ENCODE measurements at places on chromosomes 6 and 20.
A peak's percentile ranks its signal among the peaks of the same experiment; 100 is the strongest.

DNA sequence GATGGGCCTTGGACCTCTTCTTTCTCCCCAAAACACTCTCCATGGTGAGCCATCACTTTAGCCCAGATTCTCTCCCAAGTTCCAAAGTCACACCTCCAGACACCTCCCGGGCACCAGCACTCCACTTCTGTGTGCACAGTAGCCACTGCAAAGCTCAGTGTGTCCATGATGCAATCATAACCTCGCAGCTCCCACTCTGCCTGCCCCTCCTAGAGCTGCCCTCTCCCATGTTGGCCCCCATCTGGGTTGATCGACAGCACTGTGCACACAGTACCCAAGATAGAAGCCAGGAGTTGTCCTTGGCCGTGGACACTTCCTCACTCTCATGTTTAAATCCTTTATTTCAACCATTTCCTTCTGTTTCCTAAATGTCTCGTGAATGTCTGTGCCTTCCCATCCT, 293.3 kb downstream of the PACRG start:
- DNase-seq, result no peak

GRCh38 chr6:163940705-163941623, 526.4 kb downstream of the QKI start:
- no peak for DNase-seq

- no peak for DNase-seq
Measured at GRCh38 chr6:6452002-6452401, 131.5 kb upstream of the F13A1 start.

DNA sequence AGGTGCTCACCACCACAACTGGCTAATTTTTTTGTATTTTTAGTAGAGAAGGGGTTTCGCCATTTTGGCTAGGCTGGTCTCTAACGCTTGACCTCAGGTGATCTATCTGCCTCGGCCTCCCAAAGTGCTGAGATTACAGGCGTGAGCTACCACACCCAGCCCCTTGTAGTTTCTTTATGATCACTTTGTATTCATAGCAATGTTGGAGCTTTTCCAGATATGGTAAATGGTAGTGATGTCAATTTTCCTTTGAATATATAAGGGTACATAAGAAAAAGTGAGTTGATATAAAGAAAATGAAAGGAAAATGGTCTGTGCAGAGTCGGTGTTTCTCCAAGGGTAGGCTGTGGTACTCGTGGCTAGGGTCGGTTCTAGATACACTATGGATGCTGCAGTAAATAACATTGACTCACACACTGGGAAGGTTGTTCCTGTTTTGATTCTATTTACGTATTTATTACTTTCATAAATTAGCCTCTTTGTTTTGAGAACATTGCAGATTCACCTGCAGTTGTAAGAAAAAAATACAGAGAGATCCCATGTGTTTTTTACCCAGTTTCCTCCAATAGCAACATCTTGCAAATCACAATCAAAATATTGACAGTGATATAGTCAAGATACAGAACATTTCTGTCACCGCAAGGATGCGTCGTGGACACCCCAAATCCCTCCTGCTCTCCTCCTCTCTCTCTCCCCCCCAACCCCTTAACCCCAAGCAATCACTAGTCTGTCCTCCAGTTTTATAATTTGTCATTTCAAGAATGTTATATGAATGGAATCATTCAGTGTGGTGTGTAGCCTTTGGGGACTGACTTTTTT, 2.5 kb downstream of the ZNF831 start:
- DNase-seq, result no peak

- no peak for DNase-seq
Measured at GRCh38 chr6:165728216-165728615, 65.2 kb upstream of the PDE10A start.

- no peak for DNase-seq
Measured at GRCh38 chr6:4074478-4075235, 4.3 kb downstream of the FAM217A start.

DNA sequence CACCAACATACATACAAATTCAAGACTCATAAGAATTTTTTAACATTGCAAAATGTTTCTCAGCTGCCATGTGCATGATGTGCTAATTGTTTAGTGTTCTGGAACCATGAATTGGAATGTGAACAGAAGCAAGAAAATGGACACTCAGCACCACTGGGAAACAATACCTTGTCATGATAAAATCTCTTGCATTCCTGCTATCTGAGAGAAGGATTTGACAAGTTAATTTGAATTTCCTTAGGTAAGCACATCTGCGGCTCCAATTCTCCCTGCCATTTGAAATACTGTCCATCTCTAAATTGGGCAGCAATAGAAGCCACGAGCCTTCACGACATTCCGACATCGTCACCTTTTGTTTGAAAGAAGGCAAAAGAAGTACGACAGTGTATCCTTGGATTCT, 1104.6 kb upstream of the MAP3K7 start:
- no peak for DNase-seq

DNA sequence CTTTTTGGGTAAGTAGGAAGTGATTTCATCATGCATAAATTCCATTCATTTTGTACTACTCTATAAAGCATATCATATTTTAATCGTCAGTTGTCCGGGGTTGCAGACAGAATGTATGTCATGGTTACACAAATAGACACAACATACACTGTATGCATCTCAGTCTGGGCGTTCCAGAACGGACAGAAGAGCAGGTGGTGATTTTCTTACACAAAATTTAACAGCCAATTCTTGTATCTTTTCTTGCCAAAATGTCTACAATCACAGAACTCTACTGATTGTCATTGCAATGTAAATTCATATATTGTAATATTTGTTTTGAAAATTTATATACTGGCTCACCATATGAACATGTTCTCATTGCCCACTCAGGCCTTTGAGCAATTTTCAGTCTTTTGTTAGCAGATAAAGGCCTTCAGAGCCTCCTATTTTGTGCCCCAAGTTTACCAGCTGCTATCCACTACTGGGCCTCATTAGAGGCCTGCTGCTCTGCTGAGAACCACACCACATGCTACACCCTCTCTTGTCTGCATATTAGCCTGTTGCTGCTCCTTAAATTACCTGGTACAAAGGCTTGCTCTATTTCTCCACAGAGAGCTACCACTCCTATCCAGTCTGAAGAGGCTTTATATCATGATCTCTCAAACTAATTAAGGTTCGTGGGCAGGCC, 61.5 kb downstream of the PRDM13 start:
- DNase-seq, result peak; percentile 76

DNA sequence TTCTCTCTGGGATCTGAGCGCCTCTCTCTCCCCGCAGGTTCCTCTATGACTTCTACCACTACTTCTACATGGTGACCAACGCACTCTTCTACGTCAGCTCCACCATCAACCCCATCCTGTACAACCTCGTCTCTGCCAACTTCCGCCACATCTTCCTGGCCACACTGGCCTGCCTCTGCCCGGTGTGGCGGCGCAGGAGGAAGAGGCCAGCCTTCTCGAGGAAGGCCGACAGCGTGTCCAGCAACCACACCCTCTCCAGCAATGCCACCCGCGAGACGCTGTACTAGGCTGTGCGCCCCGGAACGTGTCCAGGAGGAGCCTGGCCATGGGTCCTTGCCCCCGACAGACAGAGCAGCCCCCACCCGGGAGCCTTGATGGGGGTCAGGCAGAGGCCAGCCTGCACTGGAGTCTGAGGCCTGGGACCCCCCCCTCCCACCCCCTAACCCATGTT, 36.3 kb upstream of the MRGBP start:
- no peak for DNase-seq

DNA sequence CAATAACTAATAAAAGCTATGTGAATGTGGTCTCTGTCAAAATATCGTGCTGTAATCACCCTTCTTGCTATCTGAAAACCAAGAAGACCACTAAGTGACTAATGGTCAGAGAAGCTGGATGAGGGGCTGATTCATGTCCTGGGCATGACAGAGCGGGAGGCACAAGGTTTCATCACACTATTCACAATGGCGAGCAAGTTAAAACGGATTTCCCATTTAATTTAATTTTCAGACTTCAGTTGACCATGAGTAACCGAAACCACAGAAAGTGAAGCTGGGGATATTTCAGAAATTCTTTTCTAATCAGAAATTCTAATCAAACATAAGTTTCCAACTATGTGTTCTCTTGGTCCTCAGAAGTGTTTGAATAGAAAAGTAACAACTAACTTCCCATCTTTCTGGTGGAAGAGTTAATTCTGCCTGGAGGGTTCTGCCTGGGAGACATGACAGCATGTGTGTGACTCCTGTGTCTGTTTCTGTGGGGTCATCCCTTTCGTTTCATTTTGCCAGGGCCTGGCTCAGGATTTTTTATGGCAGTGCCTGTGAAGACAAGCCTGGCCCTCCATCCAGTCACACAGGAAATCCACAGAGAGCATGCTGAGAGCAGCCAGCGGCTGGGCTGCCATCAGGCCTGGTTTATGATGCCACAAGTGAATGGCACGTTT, 98.9 kb downstream of the FAM120B start:
- no peak for DNase-seq

GRCh38 chr6:37134396-37135191, 35.4 kb upstream of the PIM1 start:
- DNase-seq, result no peak

DNA sequence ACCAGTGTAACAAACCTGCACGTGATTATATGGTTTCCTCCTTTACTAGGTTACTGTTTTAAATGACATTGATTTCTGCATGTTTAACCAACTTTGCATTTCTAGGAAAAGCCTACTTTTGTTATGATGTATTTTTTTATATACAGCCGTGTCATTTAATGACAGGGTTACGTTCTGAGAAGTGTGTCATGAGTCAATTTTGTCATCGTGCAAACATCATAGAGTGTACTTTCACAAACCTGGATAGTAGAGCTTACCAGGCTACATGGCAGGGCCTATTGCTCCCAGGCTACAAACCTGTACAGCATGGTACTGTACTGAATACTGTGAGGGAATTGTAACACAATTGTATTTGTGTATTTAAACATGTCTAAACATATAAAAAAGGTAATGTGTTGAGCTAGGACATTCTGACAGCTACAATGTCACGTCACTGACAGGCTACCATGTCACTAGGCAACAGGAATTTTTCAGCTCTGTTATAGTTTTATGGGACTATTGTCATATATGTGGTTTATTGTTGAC, 205.3 kb downstream of the PRL start:
- DNase-seq, result no peak

DNA sequence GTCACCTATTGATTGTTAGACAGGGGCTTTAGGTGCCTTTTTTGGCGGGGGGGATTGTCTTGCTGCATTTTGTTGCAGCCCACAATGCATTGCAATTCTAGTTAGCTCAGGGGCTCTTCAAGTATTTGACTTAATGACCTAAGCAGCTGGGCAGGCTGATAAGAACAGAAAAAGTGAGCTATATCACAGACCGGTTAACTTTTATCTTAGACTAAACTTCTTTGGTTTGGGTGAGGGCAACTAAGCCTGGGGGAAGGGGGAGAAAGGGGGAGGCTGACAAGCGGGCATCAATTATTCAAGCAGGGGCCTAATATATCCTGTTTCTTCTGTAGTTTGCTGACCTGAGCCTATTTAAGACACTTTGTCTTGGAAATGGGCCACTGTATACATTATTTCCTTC, 66.0 kb upstream of the GPR6 start:
- no peak for DNase-seq

DNA sequence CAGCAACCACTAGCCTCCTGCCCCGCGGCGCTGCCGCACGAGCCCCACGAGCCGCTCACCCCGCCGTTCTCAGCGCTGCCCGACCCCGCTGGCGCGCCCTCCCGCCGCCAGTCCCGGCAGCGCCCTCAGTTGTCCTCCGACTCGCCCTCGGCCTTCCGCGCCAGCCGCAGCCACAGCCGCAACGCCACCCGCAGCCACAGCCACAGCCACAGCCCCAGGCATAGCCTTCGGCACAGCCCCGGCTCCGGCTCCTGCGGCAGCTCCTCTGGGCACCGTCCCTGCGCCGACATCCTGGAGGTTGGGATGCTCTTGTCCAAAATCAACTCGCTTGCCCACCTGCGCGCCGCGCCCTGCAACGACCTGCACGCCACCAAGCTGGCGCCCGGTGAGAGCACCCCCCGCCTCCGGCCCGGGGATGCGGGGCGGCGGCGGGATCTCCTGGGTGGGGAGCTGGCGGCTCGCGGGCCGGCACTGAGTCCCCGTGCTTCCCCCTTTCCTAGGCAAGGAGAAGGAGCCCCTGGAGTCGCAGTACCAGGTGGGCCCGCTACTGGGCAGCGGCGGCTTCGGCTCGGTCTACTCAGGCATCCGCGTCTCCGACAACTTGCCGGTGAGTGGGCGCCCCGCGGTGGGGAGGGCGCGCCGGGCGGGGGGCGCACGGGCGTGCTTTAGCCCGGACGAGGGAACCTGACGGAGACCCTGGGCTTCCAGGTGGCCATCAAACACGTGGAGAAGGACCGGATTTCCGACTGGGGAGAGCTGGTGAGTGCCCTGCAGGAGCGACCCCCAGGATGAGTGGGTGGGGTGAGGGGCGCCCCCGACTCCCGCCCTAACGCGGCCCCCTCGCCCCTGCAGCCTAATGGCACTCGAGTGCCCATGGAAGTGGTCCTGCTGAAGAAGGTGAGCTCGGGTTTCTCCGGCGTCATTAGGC, 585 bp downstream of the PIM1 start:
- DNase-seq, result peak; percentile 45

- DNase-seq, result no peak
Measured at GRCh38 chr20:47361057-47361915, 4.8 kb upstream of the ZMYND8 start.

GRCh38 chr6:127784468-127784867, 116.4 kb downstream of the THEMIS start:
- DNase-seq, result no peak

GRCh38 chr6:25217302-25217701, 61.9 kb upstream of the CARMIL1 start:
- no peak for DNase-seq

GRCh38 chr6:147331401-147331800, 127.2 kb downstream of the STXBP5 start:
- no peak for DNase-seq

DNA sequence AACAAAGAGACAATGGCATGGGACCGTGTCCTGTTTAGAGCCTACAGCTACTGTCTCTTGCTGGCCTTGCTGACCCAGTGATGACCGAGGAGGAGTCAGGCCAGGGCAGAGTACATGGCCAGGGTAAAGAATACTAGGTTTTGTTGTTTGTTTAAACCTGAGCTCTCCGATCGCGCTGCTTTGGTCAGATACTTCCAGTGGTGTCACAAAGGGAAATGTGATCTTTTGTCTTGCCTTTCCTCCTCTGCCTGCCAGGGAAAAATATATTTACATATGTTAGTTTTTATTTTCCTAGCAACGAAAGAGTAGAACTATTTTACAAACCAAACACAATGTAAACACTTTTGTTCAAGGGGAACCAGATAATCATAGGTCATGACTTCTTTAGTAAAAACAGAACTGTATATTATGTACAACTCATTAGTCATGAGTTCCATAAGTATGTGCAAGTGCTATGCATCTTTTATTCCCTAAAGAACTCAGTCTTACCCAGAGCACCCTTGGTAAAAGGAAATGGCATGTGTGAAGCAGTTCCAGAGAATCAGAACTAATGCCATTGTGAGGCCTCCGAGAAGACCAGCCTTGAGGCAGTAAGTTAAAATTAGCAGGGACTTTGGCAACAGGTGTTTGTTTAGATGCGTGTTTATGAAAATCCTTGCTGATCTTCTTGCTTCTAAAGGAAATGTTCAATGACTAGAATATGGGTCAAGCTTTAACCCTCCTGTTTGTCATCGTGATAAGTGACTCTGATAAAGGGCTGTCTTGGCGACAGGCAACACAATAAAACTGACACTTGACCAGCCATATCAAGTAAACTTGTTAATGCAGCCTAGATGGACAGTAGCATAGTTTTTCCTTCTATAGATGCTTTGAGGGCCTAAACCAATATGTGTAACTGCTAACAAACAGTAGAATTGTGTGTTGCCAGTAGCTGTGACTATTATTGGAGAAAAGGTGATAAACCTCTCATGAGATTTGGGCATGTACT, 204.6 kb downstream of the NKAIN2 start:
- DNase-seq, result no peak

- no peak for DNase-seq
Measured at GRCh38 chr6:46734867-46735719, at the start of gene PLA2G7. Gene PLA2G7, minus strand, starts transcription at chr6:46735375. Its CDS starts 12,484 bp downstream, at chr6:46722891.
